ENCODE measurements at places on chromosomes 3 and 15.
A peak's percentile ranks its signal among the peaks of the same experiment; 100 is the strongest.

GRCh38 chr15:65793818-65794104 lies 1.7 kb upstream of the DENND4A start:
- H3K36me3 ChIP-seq, result no peaks in the 10 kb centered on the region
- H3K4me1 ChIP-seq, result peaks cover 31% of the 10 kb centered on the region
- no peak for DNase-seq
- H3K4me3 ChIP-seq, result peak overlapping the region; percentile 39
- peak overlapping the region; percentile 56 for H3K27ac ChIP-seq

DNA sequence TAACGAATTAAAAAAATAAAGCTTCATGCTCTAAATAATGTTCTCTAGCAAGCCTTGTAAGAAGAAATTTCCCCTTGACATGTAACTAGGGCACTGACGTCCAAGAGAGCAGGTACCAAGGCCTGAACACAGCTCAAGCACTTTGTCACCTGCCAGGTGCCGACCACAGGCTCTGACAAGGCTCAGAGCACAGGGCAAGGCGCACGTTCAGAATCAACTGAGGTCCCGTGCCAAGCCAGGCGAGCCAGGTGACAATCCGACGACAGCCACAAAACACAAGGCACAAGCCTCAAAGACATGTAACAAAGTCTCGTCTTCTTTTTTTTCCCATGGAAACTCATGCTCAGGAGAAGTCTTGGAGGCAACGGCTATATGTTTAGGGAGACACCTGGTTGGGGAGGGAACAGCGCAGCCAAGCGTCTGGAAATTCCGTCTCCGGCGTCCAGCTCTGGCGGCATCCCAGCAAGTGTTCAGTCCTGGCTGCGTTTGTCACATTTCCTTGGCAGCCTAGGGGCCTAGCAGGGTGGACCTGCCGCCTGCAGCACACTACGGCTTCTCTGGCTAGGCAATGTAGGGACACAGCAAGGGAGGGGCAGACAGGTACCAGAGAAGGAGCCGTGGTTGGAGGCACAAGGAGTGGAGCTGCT lies 76.7 kb downstream of the ADAMTS17 start:
- H3K4me3 ChIP-seq, result no peak overlapping the region
- no peaks in the 10 kb centered on the region for H3K27me3 ChIP-seq
- DNase-seq, result no peak
- no peak overlapping the region for H3K27ac ChIP-seq

DNA sequence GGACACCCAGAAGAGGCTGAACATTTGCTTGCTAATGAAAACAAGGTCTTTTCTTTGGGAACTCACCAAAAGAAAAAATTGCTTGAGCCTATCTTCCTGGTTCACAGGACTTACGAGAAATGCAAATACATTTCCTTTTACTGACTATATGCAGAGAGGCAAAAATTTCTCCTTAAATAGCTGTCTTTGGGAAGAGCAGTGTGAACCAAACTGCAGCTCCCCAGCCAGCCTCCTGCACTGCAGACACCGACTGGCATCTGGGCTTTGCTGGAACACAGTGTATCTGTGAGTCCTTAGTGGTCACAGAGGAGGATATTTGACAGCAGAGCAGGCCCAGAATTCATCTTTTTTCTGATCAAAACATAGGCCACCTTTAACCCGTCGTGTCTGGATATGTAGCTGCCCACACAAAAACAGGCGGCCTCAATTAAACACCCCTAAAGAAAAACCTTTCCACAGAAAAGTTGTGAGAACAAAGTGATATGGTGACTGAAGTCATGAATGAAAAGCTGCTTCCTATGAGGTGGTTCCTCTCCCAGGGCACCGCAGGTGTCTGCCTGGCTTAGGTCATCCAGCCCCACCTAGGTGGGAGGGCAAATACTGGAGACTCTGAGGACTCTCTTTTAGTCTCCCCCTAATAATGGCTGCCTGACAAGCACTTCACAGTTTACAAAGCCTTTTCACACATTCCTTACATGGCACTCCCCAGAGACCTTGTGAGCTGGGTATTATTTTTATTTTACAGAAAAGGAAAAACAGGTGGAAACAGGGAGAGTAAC lies 46.1 kb upstream of the TMEM158 start:
- H3K4me1 ChIP-seq, result peaks cover 2% of the 10 kb centered on the region
- H3K27me3 ChIP-seq, result peaks cover 9% of the 10 kb centered on the region
- H3K4me3 ChIP-seq, result no peak overlapping the region
- DNase-seq, result no peak
- no peak overlapping the region for H3K27ac ChIP-seq

DNA sequence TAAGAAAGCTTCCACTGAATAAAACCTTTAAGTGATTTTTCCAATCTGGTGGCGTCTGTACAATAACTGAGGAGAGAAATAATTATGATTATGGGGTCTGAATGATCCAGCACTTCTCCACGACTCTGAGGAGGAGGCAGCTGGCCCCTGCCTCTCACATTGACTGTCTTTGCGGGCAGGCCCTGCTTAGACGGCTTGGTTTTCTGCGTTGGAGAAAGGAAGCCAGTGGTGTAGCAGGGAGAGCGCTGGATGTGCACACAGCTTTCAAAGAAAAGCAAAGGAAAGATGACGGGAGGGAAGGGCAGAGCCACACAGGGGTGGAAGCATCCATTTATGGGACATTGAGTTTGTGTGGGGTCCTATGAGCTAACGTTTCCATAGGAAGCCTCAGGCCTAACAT lies 62.5 kb downstream of the MGLL start:
- no peak overlapping the region for H3K27ac ChIP-seq
- H3K4me3 ChIP-seq, result no peak overlapping the region
- DNase-seq, result no peak
- no peaks in the 10 kb centered on the region for H3K4me1 ChIP-seq
- no peaks in the 10 kb centered on the region for H3K27me3 ChIP-seq
- H3K36me3 ChIP-seq, result no peaks in the 10 kb centered on the region

GRCh38 chr15:38307251-38307650 lies 54.6 kb downstream of the SPRED1 start:
- H3K27ac ChIP-seq, result no peak overlapping the region
- no peak overlapping the region for H3K4me3 ChIP-seq
- H3K4me1 ChIP-seq, result peaks cover 1% of the 10 kb centered on the region
- no peak for DNase-seq
- no peaks in the 10 kb centered on the region for H3K27me3 ChIP-seq
- H3K36me3 ChIP-seq, result peaks cover 33% of the 10 kb centered on the region

DNA sequence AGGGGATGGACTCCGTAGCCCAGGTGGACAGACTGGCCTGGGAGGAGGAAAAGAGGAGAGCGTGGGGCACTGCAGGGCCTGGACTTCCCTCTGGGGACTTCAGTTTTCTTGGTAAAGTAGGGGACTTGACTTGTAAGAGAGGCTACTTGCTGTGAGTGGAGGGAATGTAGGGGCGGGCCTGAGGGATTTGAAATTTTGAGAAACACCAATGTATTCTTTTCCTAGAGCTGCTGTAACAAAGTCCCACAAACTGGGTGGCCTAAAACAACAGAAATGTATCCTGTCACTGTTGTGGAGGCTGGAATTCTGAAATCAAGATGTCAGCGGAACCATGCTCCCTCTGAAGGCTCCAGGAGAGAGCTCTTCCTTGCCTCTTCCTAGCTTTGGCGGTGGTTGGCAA lies 5.8 kb upstream of the HEG1 start:
- no peak overlapping the region for H3K4me3 ChIP-seq
- H3K4me1 ChIP-seq, result peaks cover 17% of the 10 kb centered on the region
- no peak for DNase-seq
- H3K36me3 ChIP-seq, result no peaks in the 10 kb centered on the region

GRCh38 chr15:65258375-65259262 lies 28.1 kb downstream of the PARP16 start:
- peaks cover 14% of the 10 kb centered on the region for H3K4me1 ChIP-seq
- no peak for DNase-seq
- H3K27ac ChIP-seq, result peak overlapping the region; percentile 33
- no peak overlapping the region for H3K4me3 ChIP-seq
- peaks cover 37% of the 10 kb centered on the region for H3K36me3 ChIP-seq

- peak overlapping the region; percentile 94 for H3K27ac ChIP-seq
- no peak overlapping the region for H3K4me3 ChIP-seq
- H3K27me3 ChIP-seq, result no peaks in the 10 kb centered on the region
- no peak for DNase-seq
These were observed 19.3 kb upstream of the SLTM start for GRCh38 chr15:58952751-58953150.

GRCh38 chr15:44570361-44570760 lies 33.4 kb downstream of the EIF3J start:
- H3K27me3 ChIP-seq, result no peaks in the 10 kb centered on the region
- H3K36me3 ChIP-seq, result peaks cover 45% of the 10 kb centered on the region
- no peak overlapping the region for H3K4me3 ChIP-seq
- no peak for DNase-seq
- no peak overlapping the region for H3K27ac ChIP-seq

GRCh38 chr15:71747128-71748083 lies 62.9 kb upstream of the NR2E3 start:
- H3K27me3 ChIP-seq, result no peaks in the 10 kb centered on the region
- no peak overlapping the region for H3K27ac ChIP-seq
- no peak for DNase-seq

GRCh38 chr3:71912839-71913495 lies 128.0 kb upstream of the PROK2 start:
- no peaks in the 10 kb centered on the region for H3K27me3 ChIP-seq
- DNase-seq, result no peak
- H3K27ac ChIP-seq, result no peak overlapping the region
- no peaks in the 10 kb centered on the region for H3K36me3 ChIP-seq
- H3K4me3 ChIP-seq, result no peak overlapping the region

GRCh38 chr3:177536873-177537272 lies 339.6 kb upstream of the TBL1XR1 start:
- H3K4me3 ChIP-seq, result no peak overlapping the region
- H3K27ac ChIP-seq, result no peak overlapping the region
- H3K27me3 ChIP-seq, result no peaks in the 10 kb centered on the region
- peaks cover 26% of the 10 kb centered on the region for H3K4me1 ChIP-seq
- no peak for DNase-seq

DNA sequence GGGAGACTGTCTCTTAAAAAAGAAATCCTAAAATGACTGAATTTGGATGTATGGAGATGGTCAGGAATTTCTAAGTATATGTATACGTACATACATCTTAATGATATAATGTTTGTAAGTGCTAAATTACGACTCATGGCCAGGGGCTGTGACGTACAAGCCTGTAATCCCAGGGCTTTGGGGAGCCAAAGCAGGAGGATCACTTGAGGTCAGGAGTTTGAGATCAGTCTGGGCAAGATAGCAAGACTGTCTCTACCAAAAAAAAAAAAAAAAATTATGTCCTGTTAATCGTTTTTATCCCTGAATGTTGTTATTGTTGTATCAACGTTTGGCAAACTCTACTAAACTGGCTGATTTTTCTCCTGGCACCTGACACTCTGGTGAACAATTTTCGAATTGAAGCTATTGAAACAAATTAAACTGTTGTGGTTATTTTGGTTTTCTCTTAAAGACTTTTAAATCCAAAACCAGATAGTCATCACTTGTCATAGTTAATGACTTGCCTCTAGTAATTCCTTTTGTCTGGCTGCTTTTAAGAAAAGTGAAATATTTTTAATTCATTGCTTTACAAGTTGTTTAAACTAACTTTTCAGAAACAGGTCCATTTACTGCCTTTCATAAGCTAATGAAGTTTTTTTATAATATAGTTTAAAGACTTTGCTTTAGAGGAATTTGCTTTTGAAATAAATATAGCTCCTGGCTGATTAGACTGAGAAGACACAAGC lies 7.0 kb downstream of the MORF4L1 start:
- H3K4me1 ChIP-seq, result peaks cover 60% of the 10 kb centered on the region
- H3K4me3 ChIP-seq, result peak overlapping the region; percentile 10
- no peaks in the 10 kb centered on the region for H3K27me3 ChIP-seq
- DNase-seq, result no peak
- H3K36me3 ChIP-seq, result peaks cover 20% of the 10 kb centered on the region

GRCh38 chr15:89071471-89071870 lies 16.8 kb upstream of the ABHD2 start:
- H3K4me3 ChIP-seq, result no peak overlapping the region
- H3K27me3 ChIP-seq, result no peaks in the 10 kb centered on the region
- peaks cover 3% of the 10 kb centered on the region for H3K36me3 ChIP-seq
- DNase-seq, result no peak
- no peak overlapping the region for H3K27ac ChIP-seq

DNA sequence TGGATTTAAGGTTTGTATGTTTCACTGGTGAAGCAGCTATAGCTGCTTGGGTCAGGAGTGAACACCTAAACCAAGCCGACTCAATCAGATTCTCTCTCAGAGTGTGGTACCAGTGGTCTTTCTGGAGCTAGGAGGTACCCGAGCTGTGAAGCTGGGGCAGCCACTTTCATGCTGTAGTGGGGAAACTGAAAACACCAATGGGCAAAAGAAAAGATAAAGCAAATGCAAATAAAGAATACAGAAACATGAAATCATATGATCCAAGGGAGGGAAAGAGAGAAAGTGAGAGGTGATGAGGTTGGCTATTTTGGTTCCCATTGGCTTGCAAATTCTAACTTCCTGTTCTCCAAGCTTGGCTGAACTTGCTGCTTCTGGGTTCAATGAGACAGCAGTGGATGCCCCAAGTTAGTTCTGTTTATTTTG lies 212.3 kb upstream of the CFAP20DC start:
- H3K4me1 ChIP-seq, result no peaks in the 10 kb centered on the region
- H3K36me3 ChIP-seq, result no peaks in the 10 kb centered on the region
- no peak overlapping the region for H3K4me3 ChIP-seq
- H3K27me3 ChIP-seq, result peaks cover 62% of the 10 kb centered on the region
- H3K27ac ChIP-seq, result no peak overlapping the region
- no peak for DNase-seq

DNA sequence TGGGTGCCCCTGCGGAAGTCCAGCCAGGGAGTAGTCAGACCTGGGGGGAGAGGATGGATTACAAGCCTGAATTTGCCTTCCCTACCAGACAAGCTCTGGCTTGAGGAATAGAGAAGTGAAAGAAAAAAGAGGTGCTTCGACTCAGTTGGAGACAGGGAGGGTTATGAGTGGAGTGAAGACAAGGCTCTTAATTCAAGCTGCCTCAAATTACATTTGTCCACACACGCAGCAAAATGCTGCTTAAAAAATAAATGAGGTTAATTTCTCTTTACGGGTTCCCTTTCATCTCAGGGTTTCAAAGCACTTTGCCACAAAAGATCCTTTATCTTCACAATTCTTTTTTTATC lies 49.0 kb upstream of the SLC4A7 start:
- H3K36me3 ChIP-seq, result no peaks in the 10 kb centered on the region
- H3K4me1 ChIP-seq, result peaks cover 27% of the 10 kb centered on the region
- no peak for DNase-seq
- H3K4me3 ChIP-seq, result no peak overlapping the region
- peak overlapping the region; percentile 36 for H3K27ac ChIP-seq

DNA sequence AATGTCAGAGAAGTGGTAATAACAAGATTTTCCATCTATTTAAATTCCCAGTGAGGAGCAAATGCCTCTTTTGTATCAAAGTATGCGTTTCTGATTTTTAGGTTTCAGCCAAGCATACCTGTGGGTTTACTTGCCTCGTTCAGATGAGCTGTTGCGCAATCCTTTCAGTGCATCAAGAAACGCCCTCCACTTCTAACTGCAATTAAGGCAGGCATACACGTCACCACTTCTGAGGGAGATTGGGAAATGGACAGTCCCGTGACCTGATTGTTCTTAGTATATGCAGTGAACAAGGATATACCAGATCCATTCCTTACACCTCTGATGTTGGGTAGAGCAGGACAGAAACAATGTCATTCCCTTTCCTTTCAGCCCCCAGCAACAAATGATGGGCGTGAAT lies 219.0 kb downstream of the ITPR1 start:
- H3K27ac ChIP-seq, result no peak overlapping the region
- H3K4me1 ChIP-seq, result peaks cover 18% of the 10 kb centered on the region
- H3K4me3 ChIP-seq, result no peak overlapping the region
- H3K36me3 ChIP-seq, result peaks cover 2% of the 10 kb centered on the region
- H3K27me3 ChIP-seq, result no peaks in the 10 kb centered on the region
